ENCODE measurements at places on chromosomes 2 and 18.

DNA sequence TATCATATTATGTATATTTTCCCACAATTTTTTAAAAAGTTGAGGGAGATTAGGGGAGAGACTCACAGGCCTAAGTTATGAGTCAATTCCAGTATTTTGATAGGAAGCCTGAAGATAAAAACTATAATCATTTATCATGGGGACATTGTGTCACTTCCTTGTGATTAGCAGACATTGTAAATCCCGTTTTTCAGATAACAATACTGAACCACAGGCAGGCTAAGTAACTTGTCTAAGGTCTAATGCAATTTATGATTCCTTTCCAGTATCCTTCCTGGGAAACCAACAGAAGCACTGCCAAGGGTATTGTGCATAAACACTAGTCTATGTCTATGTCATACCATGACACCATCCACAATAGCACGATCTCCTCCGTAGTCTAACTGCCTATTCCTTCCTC is 235.2 kb upstream of the PIK3C3 start:
- DNase-seq = no peak

- DNase-seq = no peak
Measured at GRCh38 chr2:220123751-220124150, 496.3 kb downstream of the SLC4A3 start.

DNA sequence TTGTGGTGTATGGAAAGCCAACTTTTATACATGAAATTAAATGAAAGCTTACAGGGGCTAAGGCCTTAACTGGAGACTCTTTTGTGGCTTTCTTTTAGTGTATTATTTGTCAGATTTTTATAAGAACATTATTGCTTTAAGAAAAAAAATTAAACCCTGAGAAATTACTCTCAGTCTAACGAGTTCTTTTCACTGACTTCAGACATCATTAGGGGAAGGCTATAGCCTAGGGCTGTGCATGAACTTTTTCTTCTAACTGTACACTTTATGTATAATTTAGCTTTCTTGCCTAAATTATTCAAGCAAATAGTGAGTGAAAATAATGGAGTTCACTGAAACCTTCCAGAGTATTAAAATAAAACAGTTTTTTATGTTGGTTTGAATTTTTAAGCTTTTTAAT is 151.1 kb upstream of the MEIS1 start:
- DNase-seq = no peak

DNA sequence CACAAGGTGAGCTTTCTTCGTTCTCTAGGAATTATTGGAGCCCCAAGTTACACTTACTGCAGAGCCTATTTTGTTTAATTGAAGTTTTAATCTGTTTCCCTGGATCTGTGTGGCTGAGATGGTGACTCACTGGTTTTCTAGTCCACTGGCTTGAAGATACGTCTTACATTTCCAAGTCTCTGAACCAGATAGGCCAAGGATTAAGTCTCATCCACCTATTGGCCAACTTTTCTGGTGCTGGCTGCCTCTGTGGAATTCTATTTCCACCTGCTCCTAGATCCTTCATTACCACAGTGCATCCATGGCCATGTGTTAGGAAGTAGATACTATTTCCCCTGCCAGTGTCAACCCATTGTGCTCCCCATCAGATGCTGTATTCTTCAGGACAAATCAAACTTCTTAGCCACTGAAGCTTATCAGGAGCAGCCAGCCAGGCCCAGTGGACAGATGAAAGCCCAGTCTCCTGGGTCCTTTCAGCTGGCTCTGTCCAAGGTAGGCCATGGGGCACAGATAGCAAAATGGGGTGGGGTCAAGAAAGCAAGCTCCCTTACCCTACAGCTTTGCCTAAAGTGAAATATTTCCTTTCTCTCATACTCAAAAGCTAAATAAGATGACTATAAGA is 198.8 kb upstream of the TCF4 start:
- no peak for DNase-seq
